ENCODE measurements at places on chromosomes 3 and 15.

- no peak for DNase-seq
Measured at GRCh38 chr15:68372291-68372811, 59.6 kb downstream of the ITGA11 start.

DNA sequence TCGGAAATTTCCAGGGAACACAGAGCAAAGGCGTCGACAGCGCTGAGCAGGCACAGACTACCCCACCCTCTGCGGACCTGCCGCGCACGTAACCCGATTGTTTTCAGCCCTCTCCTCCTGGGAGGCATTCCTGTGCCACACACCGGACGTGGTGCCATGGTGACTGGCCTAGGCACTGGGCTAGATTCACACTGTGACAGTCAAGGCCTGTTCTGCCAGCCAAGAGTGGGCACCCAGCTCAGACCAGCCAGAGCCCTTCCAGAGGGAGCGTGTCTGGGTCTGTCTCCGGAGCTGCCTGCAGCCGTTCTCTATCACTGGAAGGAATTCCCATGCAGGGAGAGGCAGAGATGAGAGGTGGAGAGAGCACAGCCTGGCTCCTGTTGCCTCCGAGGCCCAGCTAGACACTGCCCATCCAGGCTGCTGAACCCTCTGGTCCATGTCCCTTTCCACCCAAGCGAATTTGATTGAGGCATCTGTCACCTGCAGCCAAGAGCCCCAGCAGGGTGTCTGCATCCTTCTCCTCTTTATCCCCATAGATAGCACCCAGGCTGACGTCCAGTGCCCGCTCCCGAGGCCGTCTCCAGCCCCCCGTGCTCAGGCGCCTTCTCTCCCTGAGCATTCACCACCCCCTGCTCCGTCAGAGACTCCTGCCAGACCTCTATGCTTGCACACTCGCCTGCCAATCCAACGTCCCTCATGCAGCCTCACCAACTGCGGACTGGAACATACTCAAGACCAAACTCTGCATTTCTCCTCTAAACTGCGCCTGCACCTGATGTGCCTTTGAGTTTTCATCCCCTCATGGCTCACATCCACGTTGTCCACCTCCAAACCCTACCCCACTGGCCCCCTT is 267.5 kb downstream of the OCA2 start:
- no peak for DNase-seq

DNA sequence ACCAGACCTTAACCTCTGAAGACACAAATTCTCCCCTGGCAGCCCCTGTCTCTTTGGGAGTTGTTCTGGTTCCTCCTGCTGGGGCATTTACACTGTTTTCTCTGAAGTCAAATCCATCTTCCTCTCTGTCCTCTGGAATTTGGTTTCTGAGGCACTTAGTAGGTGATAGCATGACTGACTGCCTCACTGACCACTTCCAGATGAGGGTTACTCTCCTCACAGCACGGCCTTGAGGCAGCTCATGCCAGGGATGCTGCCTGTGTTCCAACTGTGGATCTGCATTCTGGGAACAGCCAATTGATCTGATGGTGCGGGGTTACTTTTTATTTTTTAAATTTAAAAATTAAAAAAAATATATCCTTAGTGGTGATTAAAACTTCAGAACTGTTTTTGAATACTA is 140.9 kb upstream of the ROPN1 start:
- DNase-seq = no peak

- DNase-seq = peak; percentile 86
Measured at GRCh38 chr3:142976621-142977398, 13.3 kb upstream of the PAQR9 start.

DNA sequence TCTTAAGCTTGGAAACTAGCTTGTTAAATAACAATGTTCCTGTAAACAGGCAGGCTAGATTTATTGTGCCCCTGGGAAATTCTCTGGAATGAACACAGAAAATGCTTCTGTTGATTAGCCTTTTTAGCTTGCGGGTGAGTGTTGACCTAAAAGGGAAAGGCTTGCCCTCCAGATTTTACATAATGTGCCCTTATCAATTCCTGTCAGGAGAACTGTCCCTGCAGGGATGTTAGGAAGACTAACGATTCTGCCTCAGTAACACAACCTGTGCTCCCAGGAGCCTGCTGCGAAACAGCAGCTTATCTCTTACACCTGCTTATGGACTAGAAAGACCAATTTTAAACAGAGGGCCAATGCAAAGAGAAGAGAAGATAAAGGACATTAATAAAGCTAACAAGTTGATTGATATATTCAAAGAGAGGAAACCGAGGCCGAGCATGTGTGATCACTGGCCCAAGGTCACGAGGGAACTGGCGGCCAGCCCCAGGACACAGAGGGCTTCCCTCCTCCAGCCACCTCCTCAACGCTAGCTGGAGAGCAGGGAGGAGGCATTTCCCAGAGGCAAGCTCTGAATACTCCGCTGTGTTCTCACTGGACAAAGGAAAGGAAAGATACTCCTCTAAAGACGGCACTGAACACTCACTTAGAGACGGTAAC is 48.4 kb upstream of the TJP1 start:
- peak; percentile 23 for DNase-seq

GRCh38 chr15:63440756-63441155 is 59.1 kb upstream of the CA12 start:
- DNase-seq = no peak

- peak; percentile 39 for DNase-seq
Measured at GRCh38 chr3:160196511-160197104, 28.6 kb upstream of the C3orf80 start.

DNA sequence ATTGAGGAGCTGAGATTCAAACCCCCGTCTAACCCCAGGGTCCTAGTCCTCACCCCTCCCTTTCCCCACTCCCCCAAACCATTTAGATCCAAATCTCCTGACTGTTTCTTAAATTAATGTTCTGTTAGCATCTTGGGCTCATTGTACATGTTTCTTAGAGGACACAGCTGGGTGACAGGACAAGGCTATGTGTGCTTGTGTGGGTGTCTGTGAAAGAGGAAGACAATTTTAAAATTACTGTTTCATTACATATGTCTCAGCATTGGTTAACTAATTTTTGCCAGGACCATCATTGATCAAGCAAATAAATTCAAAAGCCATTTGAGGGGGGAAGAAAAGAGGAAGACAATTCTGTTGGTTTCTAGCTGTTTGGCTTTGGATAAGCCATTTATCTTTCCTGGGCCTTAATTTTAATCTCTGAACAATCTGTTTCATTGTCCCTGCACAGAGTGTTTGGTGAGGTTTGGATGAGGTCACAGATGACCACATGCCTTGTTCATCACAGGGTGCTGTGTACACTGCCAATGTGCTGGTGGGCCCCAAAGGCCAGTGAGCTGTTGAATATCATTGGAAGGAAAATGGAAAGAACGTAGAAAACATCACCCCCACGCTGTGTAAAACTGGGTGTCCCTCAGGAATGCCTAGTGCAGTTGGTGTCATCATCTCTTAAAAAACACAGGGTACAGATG is 51.9 kb downstream of the RPLP1 start:
- DNase-seq = no peak
